ENCODE measurements at places on chromosomes 4 and X. TPM values are rescaled to one million over a fixed set of nuclear protein-coding genes. Genes with fewer than 3 reads are reported as not detected.

AFF2 gene
- total RNA-seq, result 2.0 TPM

CSAG3 gene
- total RNA-seq, result 0.74 TPM

UNC5C gene
- total RNA-seq, result not detected

GRCh38 chrX:13968198-13968597, 61.5 kb downstream of the GEMIN8 start:
- H3K27me3 ChIP-seq, result no peaks in the 10 kb centered on the region
- no peak overlapping the region for H3K27ac ChIP-seq
- DNase-seq, result no peak
- H3K4me3 ChIP-seq, result no peak overlapping the region
- no peaks in the 10 kb centered on the region for H3K36me3 ChIP-seq
- H3K4me1 ChIP-seq, result no peaks in the 10 kb centered on the region

DNA sequence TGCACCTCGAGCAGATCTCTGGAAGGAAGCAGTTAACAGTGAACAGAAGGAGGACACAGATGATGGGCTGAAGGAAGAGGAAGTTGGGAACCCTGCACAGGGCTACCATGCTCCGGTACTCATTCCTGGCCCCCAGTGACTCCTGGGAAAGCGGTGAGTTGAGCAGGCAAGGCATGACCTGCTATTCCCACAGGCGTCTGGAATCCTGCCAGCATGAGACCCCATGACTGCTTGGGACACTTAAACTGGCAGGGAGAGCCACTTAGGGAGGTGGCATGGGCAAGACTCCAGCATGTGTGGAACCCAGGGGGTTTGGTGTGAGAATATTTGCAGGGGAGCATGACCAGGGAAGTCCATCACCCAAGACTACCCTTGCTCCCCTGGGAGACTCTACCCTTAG, 1056.4 kb upstream of the POU3F4 start:
- H3K27me3 ChIP-seq, result no peaks in the 10 kb centered on the region
- H3K4me1 ChIP-seq, result no peaks in the 10 kb centered on the region
- no peak overlapping the region for H3K4me3 ChIP-seq
- no peaks in the 10 kb centered on the region for H3K36me3 ChIP-seq
- no peak overlapping the region for H3K27ac ChIP-seq
- no peak for DNase-seq

DNA sequence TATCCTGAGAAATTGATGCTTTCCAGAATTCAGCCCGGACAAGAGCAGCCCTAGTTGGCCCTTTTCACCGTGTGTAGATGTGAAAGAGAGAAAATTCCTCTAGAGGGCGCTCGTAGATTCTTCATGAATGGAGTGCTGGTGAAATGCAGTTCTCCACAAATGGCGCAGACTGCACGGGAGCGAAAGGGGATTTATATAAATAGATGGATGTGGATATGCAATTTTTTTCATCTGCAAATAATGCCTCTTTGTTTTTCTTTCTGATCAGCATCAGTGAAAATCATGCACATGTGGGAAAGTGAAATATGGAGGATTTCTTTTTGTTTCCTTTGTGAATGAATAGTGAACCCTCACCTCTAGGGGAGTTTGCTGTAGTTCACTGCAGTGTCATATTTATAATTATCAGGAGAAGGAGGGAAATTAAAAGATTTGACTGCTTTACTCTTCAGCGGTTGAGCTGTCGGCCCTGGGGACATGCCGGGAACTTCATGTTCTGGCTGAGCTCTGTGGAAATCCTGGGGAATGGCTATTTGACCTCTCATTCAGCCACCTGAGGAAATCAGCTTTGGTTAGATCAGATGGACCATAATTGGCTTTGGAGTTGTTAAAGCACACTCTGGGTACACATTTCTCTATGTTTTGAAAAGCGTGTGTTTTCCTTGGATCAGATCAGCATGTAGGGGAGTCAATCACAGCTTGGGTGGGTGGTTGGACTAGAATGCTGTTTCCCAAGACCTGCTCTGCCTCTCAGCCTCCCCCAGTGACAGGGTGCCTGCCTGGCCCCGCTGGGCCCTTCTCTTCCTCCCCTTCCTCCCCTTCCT, 115.0 kb upstream of the SHISA3 start:
- DNase-seq, result peak; percentile 49
- peaks cover 24% of the 10 kb centered on the region for H3K27me3 ChIP-seq
- H3K4me1 ChIP-seq, result no peaks in the 10 kb centered on the region
- H3K27ac ChIP-seq, result no peak overlapping the region
- H3K4me3 ChIP-seq, result no peak overlapping the region

All from activated naive CD4-positive, alpha-beta T cell treated with anti-CD3 and anti-CD28 coated beads for 36 hours (primary cell).